ENCODE measurements at places on chromosomes 11 and 22. TPM values are rescaled to one million over a fixed set of nuclear protein-coding genes. Genes with fewer than 3 reads are reported as not detected.

- no peak for DNase-seq
These were observed 30.9 kb downstream of the SLC36A4 start for GRCh38 chr11:93166862-93167261.

DNA sequence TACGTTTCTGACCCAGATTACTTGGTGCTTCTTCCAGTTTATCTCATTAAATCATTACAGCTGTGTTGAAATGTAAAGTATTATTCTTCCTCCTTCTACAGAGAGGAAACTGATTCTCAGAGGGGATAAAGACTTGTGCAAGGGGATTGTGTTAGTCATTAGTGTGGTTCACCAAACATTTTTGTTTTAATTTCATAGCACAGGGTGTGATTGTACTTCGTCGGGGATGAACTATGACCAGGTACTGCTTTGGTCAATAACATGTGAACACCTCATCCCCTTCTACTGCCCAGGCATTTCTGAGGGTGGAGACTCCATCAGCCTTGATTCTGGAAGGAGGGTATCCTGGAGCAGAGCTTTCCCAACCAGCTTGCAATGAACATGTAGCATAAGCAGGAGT, 120.2 kb upstream of the ALX4 start:
- DNase-seq: no peak

DNA sequence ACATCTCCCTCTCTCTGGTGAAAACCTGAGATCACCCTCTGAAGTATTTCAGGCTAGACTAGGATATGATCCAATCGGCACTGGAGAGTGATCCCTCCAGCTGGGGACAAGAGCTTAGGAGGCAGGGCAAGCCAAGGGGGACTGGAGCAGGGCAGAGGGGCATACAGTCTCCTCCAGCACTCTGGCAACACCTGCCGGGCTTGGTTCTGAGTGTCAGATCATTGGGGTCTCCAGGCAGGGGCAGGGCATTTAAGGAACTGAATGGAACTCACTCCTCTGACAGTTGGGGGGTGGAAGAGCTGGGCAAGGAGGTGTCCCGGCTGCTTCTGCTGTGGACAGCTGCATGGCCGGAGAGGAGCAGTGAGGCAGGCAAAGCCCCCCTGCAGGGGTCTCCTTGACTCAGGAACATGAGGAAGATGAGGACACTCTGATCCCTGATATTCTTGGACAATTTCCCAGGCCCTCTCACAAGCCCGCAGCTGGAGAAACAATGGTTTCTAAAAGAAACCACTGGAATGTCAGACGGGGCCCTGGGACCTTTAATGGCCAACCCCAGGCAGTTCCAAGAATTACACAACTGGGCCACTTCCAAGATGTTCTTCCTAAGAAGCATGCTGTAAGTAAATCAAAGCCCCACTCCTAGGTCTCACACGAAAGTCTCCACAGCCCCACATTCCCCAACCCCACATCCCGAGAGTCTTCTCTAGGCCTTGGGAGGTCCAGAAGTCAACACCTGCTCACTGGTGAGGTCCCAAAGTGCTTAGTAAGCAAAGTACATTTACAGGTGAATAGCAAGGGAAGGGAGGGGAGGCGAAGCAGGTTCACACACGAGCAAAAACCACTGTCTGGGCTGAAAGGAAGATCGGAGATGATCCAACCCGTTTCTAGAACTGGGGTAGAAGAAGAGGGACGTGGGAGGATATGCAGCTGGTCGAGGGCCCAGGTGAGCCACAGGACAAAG, 1.2 kb upstream of the CCDC86 start:
- no peak for DNase-seq

The NRXN2 gene
- total RNA-seq: 8.5 TPM

The PKDREJ gene
- total RNA-seq: not detected
